Activated naive CD8-positive, alpha-beta T cell treated with anti-CD3 and anti-CD28 coated beads, Interleukin-2, amount 10 ng/mL, durations not matched to agents 7 days and 5 days (primary cell): ENCODE measurements at places on chromosomes 16 and 17. TPM values are rescaled to one million over a fixed set of nuclear protein-coding genes. Genes with fewer than 3 reads are reported as not detected.

Gene AOC2
- 2.5 TPM for total RNA-seq

Gene ZSCAN10
- total RNA-seq, result 0.37 TPM

- DNase-seq, result no peak
- H3K27me3 ChIP-seq, result no peaks in the 10 kb centered on the region
- H3K36me3 ChIP-seq, result peaks cover 67% of the 10 kb centered on the region
Observed at GRCh38 chr16:68351991-68352431, 41.2 kb downstream of the PRMT7 start.

- H3K27me3 ChIP-seq, result no peaks in the 10 kb centered on the region
- no peak overlapping the region for H3K27ac ChIP-seq
- peaks cover 34% of the 10 kb centered on the region for H3K4me1 ChIP-seq
Observed at GRCh38 chr16:4679850-4680636, 13.3 kb upstream of the NUDT16L1 start.

GRCh38 chr17:76586741-76587487 is 1.3 kb upstream of the ST6GALNAC2 start:
- no peak overlapping the region for H3K4me3 ChIP-seq
- no peak for DNase-seq
- no peak overlapping the region for H3K27ac ChIP-seq
- H3K36me3 ChIP-seq, result no peaks in the 10 kb centered on the region
- peaks cover 72% of the 10 kb centered on the region for H3K27me3 ChIP-seq
